ENCODE measurements at places on chromosomes 7 and 10.

DNA sequence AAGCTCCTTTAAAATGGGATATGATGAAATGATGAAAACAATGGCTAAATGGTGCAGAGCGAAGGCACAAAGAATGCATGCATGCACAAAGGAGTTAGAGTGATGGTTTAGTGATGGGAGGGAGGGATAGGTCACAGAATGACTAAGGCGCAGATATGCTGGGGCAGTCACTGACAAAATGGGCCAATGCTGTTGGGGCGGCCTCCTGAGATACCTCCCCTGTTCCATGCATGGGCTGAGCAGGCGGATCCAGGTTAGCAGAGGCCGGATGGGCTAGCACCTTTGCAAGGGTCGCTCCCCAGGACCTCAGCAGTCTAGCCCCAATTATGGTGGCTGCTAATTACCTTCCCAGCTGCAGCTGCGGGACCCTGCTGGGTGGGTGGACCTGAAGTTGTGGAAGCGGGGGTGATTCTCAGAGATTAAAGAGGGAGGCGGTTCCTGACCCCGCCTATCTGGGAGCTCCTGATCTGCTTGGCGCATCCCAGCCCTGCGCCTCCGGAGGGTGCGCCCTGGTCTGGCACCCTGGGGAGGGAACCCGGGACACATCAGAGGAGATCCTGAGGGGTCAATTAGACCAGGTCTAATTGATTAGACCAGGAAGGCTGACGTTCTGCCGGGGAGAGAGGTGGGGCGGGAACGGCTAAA lies 175.0 kb downstream of the CYP26A1 start:
- no peak for DNase-seq

GRCh38 chr10:107848726-107849360 lies 684.3 kb upstream of the SORCS1 start:
- no peak for DNase-seq

GRCh38 chr10:3764626-3765112 lies 20.3 kb downstream of the KLF6 start:
- DNase-seq: no peak

DNA sequence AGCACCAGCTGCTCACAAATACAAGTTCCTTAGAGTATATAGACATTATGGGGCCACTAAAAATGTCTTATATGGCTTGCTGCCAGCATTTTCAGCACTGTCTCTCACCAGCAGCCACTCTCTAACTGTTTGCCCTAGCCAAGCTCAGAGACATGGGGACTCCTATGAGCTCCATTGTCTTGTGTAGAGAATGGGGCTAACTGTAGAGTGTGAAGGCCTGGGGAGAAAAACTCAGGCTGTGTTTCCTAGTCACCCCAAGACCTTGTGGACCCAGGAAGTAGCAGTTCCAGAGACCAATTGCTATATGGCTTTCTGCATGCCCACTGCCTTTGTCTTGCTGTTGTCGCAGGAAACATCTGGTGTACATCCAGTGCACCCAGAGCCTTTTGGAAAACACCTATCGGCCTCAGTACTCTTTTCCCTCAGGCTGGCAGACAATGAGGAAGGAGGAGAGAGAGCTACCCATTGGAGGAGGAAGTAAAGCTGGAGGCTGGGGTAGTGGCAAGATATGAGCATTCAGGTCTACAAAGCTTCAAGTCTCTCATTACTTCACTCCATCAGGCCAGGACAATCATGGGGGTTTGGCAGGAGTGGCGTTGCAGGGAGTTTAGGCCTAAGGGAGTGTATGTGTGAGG lies 28.4 kb downstream of the ENTPD1 start:
- DNase-seq: no peak

GRCh38 chr10:33612116-33612515 lies 277.6 kb upstream of the NRP1 start:
- no peak for DNase-seq

- no peak for DNase-seq
These were observed 8.5 kb upstream of the ZNF22 start for GRCh38 chr10:44992070-44992731.

DNA sequence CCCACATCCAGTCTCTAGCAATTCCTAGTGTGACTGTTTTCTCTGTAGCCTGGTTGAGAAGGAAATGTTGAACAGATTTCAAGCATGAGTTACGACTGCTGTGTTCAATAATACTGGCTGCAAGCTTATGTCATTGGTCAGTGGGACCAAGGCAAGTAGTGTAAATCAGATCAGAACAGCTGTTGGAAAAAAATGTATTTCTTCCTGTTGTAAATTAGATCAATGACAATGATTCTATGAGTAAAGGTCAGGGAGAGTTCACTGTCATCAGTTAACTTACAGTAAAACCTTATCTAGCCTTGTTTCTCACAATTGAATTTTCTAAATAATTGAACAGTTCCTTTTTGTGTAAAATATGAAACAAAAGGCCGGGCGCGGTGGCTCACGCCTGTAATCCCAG lies 6.7 kb downstream of the OTUD1 start:
- no peak for DNase-seq

DNA sequence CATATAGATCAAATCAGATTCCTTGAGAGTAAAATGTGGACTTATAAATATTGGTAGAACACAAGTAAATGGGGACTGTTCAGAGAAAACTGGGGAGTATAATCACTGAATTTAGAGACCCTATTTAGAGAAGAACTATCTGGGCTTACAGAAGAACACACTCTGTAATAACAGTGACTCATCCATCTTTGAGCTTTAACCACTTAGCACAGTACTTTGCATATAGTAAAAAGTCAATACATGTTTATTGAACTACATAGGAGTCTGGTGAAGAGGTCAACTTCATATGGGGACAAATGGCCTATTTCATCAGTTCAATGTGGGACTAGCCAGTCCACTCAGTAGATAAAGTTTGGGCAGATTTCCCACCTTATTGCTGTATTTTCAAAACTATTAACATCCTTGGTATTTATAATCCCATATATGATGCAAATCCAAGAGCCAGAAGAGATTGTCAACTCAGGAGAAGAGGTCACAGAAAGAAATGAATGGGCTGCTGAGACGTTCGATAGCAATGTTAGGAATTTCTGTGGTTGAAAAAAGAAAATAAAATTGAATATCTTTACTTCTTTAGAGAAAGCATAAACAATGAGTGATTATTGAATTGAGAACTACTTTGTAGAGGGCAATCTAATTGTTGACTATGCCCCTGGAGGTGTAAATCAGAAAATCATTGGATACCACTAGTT lies 119.3 kb upstream of the CACNA2D1 start:
- DNase-seq: no peak

GRCh38 chr7:10022957-10023356 lies 950.7 kb upstream of the PHF14 start:
- peak; percentile 69 for DNase-seq

GRCh38 chr10:128884496-128885072 lies 582.5 kb upstream of the MGMT start:
- no peak for DNase-seq

DNA sequence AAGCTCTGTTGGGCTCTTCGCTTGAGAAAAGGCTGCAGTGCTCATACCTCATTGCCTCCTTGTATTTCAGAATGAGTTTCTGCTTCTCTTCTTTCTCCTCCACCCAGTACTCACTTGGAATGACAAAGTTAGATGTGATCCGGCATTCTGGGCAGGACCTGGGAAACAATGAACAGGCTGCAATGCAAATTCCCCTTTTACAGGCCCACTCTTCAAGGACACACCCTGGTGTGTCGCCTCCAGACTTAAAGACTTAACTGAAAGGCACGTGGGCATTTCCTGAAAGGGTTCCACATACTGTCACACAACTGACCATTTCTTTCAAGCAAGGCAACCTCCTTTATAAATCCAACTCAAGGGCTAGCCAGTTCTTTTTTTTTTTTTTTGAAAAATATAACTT lies 23.6 kb downstream of the MKRN1 start:
- no peak for DNase-seq

DNA sequence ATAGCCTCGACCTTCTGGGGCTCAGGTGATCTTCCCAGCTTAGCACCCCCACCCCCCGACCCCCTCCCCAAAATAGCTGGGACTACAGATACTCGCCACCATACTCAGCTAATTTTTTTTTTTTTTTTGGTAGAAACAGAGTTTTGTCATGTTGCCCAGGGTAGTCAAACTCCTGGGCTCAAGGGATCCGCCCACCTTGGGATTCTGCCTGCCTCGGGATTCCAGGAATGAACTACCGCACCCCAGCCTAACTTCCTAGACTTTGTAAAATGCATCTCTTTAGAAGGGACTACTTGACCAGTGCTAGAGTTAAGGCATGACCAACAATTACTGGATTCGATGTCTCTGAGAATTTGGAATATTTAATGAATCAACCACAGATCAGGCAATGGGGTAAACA lies 85.9 kb downstream of the MDFIC start:
- DNase-seq: no peak

- no peak for DNase-seq
These were observed 3.5 kb downstream of the MTPAP start for GRCh38 chr10:30345611-30346010.

DNA sequence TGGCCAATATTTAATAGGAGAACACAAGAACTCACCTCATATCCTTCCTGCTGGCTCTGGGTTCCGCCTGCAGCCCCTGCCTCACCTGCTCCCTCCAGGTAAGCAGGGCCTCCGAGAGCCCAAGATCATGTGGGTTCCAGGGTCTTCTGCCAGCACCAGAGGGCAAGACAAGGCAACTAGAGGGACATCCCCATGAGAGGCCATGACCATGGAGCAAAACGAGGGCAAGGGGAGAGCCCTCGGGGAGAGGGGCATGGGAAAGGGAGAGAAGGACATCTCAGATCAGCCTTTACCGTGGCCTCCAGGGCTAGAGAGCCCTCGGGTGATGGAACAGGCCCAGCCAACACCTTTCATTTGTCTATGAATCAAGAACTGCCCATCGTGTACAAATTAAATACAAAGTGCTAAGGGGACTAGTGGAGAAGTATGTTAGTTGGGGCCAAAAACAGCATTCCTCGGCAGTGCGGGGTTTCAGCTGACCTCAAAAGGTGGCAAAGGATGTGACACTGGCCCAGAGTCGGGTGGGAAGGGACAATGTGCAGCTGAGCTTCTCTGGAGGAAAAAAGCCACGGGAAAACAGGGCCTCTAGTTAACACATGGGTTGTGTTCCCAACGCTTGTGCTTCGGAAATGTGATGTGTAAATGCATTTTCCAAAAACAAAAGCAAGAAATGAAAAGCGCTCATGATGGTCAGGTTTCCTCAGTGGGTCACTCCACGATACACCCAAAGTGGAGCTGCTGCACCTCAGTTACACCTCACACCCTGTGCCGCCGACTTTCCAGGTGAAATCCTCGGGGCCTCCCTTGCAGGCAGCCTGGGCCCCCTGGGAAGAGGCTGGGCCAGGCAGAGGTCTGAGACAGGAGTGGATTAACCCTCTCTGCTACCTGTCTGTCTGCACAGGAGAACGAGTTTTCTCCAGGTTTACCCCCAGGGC lies 2.0 kb downstream of the AOC1 start:
- no peak for DNase-seq

- no peak for DNase-seq
These were observed 74.6 kb upstream of the FRMD4A start for GRCh38 chr10:14405076-14406065.

DNA sequence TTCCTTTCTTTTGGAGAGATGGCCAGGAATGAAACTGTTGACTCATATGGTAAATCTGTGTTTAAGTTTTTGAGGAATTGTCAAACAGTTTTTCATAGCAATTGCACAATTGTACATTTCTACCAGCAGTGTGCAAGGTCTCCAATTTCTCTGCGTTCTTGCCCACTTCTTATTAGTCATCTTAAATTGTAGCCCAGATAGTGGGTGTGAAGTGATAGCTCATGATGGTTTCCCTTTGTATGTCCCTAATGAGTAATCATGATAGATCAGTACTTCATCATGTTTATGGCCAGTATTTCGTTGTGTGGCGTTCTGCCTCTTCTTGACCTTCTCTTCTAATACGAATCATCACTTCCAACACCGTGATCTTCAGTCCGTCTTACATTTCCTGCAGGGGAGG lies 136.3 kb downstream of the DOCK1 start:
- no peak for DNase-seq

- DNase-seq: no peak
These were observed 70.2 kb upstream of the ADAM12 start for GRCh38 chr10:126458466-126458865.

DNA sequence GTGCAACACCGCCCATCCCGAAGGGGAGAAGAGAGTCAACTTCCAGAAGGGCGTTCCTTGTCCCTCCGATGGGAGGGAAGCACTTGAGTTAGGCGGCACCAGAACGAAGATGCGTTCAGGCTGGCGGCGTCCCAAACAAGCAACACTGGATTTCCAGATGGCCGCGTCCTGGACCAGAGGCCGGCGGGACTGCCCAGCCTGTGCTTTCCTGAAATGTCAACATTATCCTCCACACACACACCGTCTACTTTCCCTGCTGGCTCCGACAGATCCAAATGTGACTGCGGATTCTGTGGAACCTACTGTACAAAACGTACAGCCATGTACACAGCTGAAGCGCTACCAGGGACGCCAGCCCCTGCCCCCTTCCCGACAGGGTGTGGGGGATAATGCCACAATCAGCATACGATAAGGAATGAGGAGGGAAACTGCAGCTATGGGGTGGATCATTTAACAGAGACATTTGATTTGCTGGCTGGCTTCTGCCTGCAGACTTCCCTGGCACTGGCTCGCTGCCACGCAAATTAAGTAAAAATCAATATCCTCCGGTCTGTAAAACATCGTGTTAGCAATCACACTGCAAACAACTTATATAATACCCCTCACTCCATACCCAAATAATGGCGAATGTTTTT lies 82.1 kb downstream of the ZRANB1 start:
- DNase-seq: peak; percentile 71

GRCh38 chr10:74391786-74392185 lies 240.8 kb downstream of the ADK start:
- no peak for DNase-seq

GRCh38 chr7:2953588-2954407 lies 89.9 kb downstream of the CARD11 start:
- DNase-seq: no peak

DNA sequence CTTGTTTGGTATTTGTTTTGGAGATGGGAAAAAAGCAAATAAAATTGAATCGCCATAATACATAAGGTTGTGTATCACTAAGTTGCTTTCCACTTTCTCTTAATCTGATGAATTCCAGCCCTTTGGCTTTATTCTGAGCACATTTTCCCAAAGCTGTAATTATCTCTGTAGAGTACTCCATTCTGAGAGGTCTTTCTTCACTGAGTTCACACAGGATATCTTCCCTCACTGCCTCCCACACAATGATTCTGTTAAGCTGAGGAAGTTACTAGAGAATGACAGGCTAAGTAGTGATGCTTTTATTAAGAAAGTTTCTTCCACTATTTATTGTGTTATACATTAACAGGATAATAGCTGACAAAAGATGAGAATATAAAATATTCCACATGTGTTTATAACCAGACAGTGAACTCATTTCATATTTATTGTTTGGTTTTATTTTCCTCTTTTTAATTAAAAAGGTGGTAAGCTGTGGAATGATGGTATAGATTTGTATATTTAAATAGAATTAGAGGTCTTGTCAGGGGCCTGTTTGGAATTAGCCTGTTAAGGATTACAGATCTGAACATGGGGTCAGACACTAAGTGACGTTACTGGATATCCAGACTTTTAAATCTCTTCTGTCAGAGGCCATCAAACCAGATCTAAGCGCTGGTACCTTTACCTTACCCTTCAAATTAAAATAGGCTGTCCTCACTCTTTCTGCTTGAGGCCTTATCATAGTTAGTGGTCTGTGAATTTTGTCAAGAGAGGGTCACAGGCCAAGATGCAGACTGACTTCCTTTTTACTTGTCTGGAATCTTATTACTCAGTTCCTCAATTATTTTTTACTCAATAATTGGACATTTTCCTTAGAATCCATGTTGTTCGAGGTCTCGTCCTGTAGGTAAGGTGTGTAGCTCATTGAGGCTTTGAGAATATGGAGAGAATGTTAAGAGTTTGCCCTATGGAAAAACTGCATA lies 8.4 kb downstream of the PLXDC2 start:
- no peak for DNase-seq

GRCh38 chr7:11875635-11876034 lies 43.6 kb upstream of the THSD7A start:
- no peak for DNase-seq
